ENCODE measurements at places on chromosomes 12 and 14.

DNA sequence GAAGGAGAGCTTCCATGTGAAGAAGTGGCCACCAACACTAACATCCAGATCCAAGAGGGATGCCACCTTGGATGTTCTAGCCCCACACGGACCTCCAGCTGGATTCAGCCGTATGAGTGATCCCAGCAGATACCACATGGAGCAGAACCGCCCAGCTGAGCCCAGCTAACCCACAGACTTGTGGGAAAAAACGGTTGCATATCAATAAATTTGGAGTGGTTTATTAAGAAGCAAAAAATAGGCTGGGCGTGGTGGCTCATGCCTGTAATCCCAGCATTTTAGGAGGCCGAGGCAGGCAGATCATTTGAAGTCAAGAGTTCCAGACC lies 11.9 kb upstream of the IFT81 start:
- DNase-seq, result no peak

- no peak for DNase-seq
These were observed 31.9 kb downstream of the FZD10 start for GRCh38 chr12:130194154-130194553.

DNA sequence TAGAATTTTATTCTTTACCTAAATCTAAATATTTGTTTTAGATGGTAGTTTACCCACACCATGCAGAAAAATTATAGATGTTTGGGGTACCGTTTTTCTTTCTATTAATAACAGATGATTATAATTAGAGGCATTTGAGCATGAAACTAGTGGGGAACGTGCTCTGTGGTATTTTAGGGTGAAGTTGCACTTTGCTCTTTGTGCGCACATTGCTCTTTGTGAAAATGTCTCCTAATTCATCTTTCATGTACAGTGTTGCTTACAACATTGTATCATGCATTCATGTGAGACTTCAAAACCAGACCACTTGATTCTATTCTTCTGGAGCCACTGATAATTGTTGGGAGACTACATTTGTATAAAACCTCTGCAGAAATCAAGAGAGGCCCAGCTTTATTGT lies 449.1 kb upstream of the RGS6 start:
- no peak for DNase-seq

GRCh38 chr12:2378835-2379330 lies 326.1 kb downstream of the CACNA1C start:
- DNase-seq, result no peak

DNA sequence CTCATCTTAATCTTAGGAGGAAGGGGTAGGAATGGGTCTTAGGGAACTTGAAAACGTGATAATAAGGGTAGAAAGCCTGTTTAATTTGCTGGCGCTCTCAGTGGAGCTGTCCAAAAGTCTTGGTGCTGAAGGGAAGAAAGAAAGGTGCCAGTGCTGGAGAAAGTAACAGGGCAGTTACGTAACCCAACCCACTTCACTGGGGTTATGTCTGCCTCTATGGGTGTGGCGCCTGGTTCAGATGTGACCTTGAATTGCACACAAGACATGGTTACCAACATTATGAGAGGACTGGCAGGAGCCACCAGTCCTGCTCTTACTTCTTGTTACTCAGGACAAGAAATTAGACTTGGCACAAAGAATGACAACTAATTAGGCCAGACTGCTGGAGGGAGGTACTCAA lies 18.6 kb upstream of the GPATCH2L start:
- DNase-seq, result peak; percentile 9

GRCh38 chr14:77055981-77056380 lies 27.5 kb upstream of the IRF2BPL start:
- no peak for DNase-seq

- no peak for DNase-seq
These were observed 83.5 kb downstream of the TTC7B start for GRCh38 chr14:90732718-90733117.

DNA sequence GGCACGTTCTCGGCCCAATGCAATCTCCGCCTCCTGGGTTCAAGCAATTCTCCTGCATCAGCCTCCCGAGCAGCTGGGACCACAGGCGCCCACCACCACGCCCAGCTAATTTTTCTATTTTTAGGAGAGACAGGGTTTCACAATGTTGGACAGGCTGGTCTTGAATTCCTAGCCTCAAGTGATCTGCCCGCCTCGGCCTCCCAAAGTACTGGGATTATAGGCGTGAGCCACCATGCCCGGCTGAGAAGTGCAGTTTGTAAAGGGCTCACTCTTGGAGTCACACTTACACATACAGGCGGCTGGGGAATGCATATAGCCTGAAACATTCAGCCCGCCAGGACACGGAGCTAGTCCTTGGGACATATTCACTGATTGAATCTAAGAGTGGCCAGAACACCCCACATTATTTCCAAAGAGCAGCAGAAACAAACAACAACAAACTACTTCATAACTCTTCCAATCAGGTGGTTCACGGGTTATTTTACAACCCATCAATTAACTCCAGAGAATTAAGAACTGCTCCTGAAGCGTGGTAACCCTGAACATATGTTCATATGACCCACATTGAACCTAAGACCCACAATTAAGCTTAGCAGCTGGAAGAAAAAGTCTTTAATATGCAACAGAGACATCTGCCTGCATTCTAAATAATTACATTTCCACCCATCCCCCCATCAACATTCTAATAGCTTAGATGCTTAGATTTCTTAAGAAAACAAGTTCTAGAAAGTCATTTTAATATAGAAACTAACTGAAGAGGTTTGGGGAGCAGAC lies 49.2 kb downstream of the SSH1 start:
- no peak for DNase-seq

- no peak for DNase-seq
These were observed 706 bp upstream of the DIO2 start for GRCh38 chr14:80212023-80212397.

GRCh38 chr14:42504433-42504832 lies 897.8 kb downstream of the LRFN5 start:
- DNase-seq, result no peak

GRCh38 chr14:33839193-33840076 lies 111.4 kb downstream of the EGLN3 start:
- DNase-seq, result peak; percentile 2

DNA sequence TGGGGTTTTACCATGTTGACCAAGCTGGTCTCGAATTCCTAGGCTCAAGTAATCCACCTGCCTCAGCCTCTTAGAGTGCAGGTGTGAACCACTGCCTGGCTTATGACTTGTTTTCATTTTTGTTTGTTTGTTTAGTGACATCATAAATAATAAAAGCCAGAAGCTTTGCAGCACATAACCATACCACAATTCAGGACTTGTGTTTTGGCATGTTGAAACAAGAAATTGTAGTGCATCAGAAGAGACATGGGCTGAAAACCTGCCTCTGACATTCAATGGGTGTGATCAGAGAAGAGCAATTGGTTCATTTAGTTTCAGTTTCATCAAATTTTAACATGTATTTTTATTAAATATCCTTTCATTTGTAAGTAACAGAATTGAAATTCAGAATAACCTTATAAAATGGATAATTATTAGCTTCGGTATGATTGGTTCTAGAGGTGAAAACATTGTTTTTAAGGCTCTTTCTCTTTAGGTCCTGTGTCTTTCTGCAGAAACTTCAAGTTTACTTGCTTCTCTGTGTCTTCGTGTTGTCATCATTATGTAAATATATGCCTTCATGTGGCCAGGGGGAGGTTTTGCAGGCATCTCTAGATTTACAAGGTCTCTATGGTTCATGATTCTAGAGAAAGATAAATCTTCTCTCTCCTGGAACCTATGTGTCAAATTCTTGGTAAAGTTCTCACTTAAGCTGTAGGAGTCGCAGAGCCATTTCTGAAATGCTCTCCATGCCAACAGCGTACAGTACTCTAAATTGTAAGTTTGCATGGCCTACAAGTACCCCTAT lies 312.0 kb downstream of the KCNC2 start:
- DNase-seq, result no peak

DNA sequence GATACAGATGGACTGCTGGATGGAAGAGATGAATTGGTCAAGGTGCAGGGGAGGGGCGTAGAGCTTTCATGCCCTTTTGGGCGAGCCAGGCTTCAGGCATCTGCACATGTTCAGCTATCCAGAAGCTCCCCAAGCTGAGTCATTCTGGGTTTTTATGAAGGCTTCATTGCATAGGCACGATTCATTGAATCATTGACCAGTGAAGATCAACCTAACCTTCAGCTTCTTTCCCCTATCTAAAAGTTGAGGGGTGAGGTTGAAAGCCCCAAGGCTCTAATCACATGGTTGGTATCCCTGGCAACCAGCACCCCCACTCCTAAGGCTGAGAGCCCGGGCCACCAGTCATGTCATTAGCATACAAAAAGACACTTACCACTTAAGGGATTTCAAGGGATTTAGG lies 36.3 kb downstream of the RPS29 start:
- DNase-seq, result no peak

GRCh38 chr14:91392623-91393303 lies 24.9 kb downstream of the CCDC88C start:
- DNase-seq, result no peak

DNA sequence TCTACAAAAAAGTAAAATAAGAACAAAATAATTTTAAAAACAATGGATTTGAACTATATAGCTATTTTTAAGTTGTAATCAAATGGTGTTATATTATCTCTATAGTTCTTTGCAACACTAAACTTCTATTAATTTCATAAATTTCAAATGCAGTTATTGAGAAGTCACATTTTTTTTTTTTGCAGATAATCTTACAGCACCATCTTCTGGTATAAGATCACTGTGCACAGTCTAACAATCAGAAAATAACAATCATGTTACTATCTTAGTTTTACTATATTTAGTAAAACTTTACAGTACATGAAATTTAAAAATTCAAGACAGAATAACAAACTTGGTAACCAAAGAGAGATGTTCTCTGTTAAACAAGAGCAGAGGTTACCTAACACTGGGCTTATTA lies 40.6 kb downstream of the GXYLT1 start:
- DNase-seq, result no peak

GRCh38 chr14:61746881-61747280 lies 15.3 kb upstream of the SNAPC1 start:
- DNase-seq, result no peak

DNA sequence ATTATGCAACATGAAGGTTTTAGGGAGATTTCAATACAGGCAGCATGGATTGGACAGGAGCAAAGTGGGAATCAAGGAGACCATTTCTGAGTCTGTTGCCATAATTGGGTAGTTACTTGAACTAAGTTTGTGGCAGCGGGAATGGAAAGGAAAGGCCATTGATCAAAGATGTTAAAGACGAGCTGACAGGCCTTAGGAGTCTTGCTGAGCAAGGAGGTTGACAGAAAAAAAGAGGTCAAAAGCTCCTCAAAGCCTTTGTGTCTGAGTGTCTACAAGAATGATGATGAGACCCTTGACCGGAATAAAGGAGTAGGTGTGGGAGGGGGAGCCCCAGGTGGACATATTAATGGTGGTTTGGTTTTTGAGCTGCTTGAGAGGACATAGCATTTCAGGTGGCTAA lies 9.4 kb downstream of the PLEKHA5 start:
- DNase-seq, result no peak

- DNase-seq, result no peak
These were observed 34.7 kb downstream of the PTGER2 start for GRCh38 chr14:52348776-52349175.

- no peak for DNase-seq
These were observed 53.2 kb downstream of the DACT1 start for GRCh38 chr14:58690801-58691516.

- DNase-seq, result no peak
These were observed 36.2 kb upstream of the FBXO21 start for GRCh38 chr12:117226505-117226904.

DNA sequence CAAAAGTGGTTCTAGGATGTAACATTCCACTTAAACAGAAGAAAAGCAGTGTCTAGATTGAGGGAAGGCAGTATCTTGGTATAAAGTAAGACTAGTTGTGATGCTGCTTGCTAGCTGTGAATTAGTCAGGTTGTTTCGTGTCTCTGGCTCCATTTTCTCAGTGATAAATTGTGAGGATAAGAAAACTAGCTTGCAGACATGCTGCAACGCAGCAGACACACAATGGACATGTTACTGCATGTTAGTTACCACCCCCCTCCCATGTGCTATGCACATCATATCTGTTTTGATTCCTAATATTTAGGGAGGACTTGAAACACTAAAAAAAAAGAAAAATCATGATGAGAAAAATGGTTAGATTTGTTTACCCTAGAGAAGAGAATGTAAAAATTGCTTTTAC lies 2.9 kb downstream of the CCNK start:
- no peak for DNase-seq

DNA sequence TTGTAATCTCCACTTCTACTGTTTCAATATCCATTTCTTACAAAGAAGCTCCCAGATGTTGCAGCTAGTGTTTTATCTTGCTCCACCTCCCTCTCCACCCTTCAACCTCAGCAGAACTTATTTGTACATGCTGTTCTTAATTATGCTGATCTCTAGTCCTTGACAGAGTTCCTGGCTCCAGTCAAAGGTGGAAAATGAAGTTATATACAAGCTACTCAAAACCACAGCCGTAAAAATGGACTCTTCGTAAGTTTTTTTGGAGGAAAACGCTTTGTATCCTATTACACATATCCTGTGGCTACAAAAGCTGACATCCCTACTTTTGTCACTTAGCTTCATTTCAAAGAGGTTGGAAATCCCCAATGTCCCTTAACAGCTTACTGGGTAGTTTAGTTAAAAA lies 1.3 kb downstream of the CLEC1A start:
- no peak for DNase-seq

- no peak for DNase-seq
These were observed 33.2 kb downstream of the DUSP6 start for GRCh38 chr12:89319122-89319521.

- DNase-seq, result no peak
These were observed 15.9 kb downstream of the CFAP251 start for GRCh38 chr12:121934309-121934664.

- no peak for DNase-seq
These were observed 23.5 kb upstream of the AMN start for GRCh38 chr14:102898776-102899515.

DNA sequence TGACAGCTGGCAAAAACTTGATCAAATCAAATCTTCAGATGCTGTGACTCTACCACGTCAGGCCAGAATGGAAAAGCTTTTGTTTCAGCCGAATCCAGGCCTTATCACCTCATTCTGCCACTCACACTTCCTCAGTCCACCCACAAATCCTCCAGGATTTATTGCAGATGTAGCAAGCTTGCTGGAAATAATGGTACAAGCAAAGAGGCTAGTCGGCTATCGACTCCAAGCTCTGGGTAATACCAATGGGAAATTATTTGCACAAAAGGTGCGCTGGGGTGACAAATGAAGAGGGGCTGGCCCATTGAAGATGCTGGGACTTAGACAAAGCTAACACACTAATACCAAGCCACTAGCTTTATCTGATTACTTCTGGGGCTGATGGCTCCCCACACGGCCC lies 250.5 kb downstream of the ASCL1 start:
- DNase-seq, result no peak

- no peak for DNase-seq
These were observed 258.6 kb downstream of the IPO8 start for GRCh38 chr12:30437044-30437443.

DNA sequence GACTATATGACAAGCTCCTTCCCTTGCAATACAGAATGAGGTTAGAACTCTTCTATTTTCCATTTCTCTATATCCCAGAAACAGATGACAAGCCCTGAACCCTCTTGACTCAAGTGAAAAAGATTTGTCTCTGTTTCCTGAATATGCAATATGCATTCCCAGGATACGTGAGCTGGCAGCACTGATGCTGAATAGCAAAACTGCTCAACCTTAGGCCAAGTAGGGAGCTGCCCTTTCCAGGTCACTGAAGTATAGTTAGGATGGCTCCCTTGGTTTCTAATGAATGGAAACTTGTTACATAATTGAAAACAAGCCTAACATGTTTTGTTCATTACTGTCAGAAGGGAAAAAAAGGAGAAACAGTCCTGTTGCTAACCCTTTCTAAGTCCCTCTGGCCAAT lies 47.9 kb upstream of the PLEKHG7 start:
- no peak for DNase-seq
